Bronchial smooth muscle cell (primary cell): ENCODE measurements at places on chromosomes 3 and 15. TPM values are rescaled to one million over a fixed set of nuclear protein-coding genes. Genes with fewer than 3 reads are reported as not detected.

LEKR1 gene
- total RNA-seq, result 0.26 and 0.32 TPM in 2 replicates

RYK gene
- 74.0 and 80.9 TPM in 2 replicates for total RNA-seq

CCDC54 gene
- not detected in 2 replicates for total RNA-seq

PLD1 gene
- total RNA-seq, result 9.5 and 15.5 TPM in 2 replicates

STRIT1 gene
- not detected in 2 replicates for total RNA-seq

CYP19A1 gene
- total RNA-seq, result 1.7 and 1.8 TPM in 2 replicates

SLC24A1 gene
- 3.5 and 4.1 TPM in 2 replicates for total RNA-seq

SGO1 gene
- 0.17 and 1.1 TPM in 2 replicates for total RNA-seq

GTF2A2 gene
- 19.2 and 24.1 TPM in 2 replicates for total RNA-seq

LSAMP gene
- total RNA-seq, result 10.7 and 15.8 TPM in 2 replicates

RTP4 gene
- 3.0 and 4.1 TPM in 2 replicates for total RNA-seq

LRRC49 gene
- 16.7 and 23.6 TPM in 2 replicates for total RNA-seq

STAG1 gene
- 40.7 and 41.0 TPM in 2 replicates for total RNA-seq

LRRC31 gene
- not detected in 2 replicates for total RNA-seq

GRIP2 gene
- total RNA-seq, result 0.09 and 0.79 TPM in 2 replicates

SEC22C gene
- 41.7 and 42.7 TPM in 2 replicates for total RNA-seq

LAMB2 gene
- 531 and 711 TPM in 2 replicates for total RNA-seq

HRH1 gene
- total RNA-seq, result 22.5 and 38.1 TPM in 2 replicates

LRRN1 gene
- 0.16 TPM in 1 of 2 replicates, not detected in the other for total RNA-seq

PLA1A gene
- 2.1 and 3.5 TPM in 2 replicates for total RNA-seq

SERINC4 gene
- total RNA-seq, result not detected in 2 replicates

TMEM207 gene
- not detected in 2 replicates for total RNA-seq

SIDT1 gene
- total RNA-seq, result not detected in 2 replicates

TNIK gene
- total RNA-seq, result 14.7 and 15.1 TPM in 2 replicates

CPN2 gene
- total RNA-seq, result not detected in 2 replicates

DMXL2 gene
- total RNA-seq, result 14.4 and 20.6 TPM in 2 replicates

ALDH1L1 gene
- not detected in 2 replicates for total RNA-seq

WWTR1 gene
- total RNA-seq, result 23.2 and 28.6 TPM in 2 replicates

IQCF5 gene
- not detected in 2 replicates for total RNA-seq

TP63 gene
- 0.09 TPM in 1 of 2 replicates, not detected in the other for total RNA-seq

TGM4 gene
- under 0.01 TPM in 1 of 2 replicates, not detected in the other for total RNA-seq

KCNMB2 gene
- total RNA-seq, result not detected in 2 replicates
